ENCODE measurements at places on chromosomes 13 and 19. TPM values are rescaled to one million over a fixed set of nuclear protein-coding genes. Genes with fewer than 3 reads are reported as not detected.

DNA sequence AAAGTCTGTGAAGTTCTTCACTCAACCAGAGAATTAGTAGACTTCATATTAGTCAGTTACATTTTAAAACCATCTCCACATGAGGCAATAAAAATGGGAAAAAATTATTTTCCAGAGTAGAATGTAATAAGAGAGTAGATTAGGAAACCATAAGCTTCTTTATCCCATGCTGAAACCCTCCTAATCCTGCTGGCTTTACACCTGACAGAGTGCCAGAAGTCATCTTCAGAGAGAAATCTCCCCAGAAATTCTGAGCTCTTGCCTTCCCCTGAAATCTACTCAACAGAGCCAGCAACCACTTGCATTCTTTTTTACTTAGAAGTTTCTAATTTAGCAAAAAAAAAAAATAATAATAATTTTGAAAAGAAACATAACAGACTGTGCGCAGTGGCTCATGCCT, 279.9 kb downstream of the NHLRC3 start:
- H3K36me3 ChIP-seq, result no peaks in the 10 kb centered on the region
- no peak for DNase-seq
- peaks cover 2% of the 10 kb centered on the region for H3K27me3 ChIP-seq

GRCh38 chr13:109712124-109712722, 74.2 kb downstream of the IRS2 start:
- H3K36me3 ChIP-seq, result no peaks in the 10 kb centered on the region
- H3K27me3 ChIP-seq, result no peaks in the 10 kb centered on the region
- H3K27ac ChIP-seq, result no peak overlapping the region

GRCh38 chr13:72639377-72639776, 88.1 kb downstream of the MZT1 start:
- no peaks in the 10 kb centered on the region for H3K36me3 ChIP-seq
- H3K27ac ChIP-seq, result no peak overlapping the region
- no peaks in the 10 kb centered on the region for H3K27me3 ChIP-seq
- H3K4me3 ChIP-seq, result no peak overlapping the region
- DNase-seq, result no peak
- no peaks in the 10 kb centered on the region for H3K4me1 ChIP-seq

DNA sequence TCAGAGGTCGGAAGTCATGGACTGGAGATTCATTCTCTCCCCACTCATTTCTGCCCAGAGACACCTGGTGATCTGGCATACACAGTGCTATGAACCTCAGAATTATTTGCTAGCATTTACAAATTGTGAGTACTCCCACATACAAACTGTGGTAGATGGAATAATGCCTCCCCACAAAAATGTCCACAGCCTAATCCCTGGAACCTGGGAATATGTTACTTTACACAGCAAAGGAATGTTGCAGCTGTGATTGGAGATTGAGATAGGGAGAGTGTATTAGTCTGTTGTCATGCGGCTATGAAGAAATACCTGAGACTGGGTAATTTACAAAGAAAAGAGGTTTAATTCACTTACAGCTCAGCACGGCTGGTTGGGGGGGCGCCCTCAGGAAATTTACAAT, 3.1 kb upstream of the UQCRFS1 start:
- peaks cover 6% of the 10 kb centered on the region for H3K4me1 ChIP-seq
- no peak overlapping the region for H3K27ac ChIP-seq
- H3K36me3 ChIP-seq, result no peaks in the 10 kb centered on the region
- no peaks in the 10 kb centered on the region for H3K27me3 ChIP-seq
- H3K4me3 ChIP-seq, result no peak overlapping the region

DNA sequence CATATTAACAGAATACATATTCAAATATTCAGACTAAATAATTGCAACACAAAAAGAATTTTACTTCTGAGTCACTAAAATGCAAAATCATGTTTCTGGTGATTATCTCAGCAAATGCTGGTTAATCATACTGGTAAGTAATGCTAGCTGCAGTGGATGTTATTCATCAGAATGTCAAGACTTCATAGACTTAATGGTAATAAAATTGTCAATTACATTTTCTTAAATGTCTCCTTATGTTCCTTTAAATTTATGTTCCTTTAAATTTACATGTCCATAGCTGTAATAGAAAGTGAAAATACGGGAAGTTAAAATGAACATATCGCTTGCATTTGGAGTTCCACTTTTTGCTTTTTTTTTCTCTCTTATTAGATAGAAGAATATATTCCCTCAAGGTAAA, 853.0 kb downstream of the SLITRK6 start:
- no peaks in the 10 kb centered on the region for H3K36me3 ChIP-seq
- no peak for DNase-seq
- H3K27ac ChIP-seq, result no peak overlapping the region
- H3K27me3 ChIP-seq, result no peaks in the 10 kb centered on the region
- H3K4me3 ChIP-seq, result no peak overlapping the region

DNA sequence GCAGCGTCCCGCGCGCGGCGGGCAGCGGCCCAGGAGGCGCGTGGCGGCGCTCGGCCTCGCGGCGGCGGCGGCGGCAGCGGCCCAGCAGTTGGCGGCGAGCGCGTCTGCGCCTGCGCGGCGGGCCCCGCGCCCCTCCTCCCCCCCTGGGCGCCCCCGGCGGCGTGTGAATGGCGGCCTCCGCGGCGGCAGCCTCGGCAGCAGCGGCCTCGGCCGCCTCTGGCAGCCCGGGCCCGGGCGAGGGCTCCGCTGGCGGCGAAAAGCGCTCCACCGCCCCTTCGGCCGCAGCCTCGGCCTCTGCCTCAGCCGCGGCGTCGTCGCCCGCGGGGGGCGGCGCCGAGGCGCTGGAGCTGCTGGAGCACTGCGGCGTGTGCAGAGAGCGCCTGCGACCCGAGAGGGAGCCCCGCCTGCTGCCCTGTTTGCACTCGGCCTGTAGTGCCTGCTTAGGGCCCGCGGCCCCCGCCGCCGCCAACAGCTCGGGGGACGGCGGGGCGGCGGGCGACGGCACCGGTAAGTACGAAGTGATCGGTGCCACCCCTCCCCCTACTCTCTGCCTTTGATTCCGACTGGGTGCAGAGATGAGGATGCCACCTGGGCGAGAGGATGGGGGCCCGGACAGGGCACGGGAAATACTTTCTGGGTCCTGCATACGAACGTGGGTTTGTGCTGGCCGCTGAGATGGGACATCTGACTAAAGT, 874 bp downstream of the TRIM28 start:
- DNase-seq, result peak; percentile 88
- no peaks in the 10 kb centered on the region for H3K27me3 ChIP-seq
- peak overlapping the region; percentile 97 for H3K4me3 ChIP-seq
- peaks cover 22% of the 10 kb centered on the region for H3K4me1 ChIP-seq

DNA sequence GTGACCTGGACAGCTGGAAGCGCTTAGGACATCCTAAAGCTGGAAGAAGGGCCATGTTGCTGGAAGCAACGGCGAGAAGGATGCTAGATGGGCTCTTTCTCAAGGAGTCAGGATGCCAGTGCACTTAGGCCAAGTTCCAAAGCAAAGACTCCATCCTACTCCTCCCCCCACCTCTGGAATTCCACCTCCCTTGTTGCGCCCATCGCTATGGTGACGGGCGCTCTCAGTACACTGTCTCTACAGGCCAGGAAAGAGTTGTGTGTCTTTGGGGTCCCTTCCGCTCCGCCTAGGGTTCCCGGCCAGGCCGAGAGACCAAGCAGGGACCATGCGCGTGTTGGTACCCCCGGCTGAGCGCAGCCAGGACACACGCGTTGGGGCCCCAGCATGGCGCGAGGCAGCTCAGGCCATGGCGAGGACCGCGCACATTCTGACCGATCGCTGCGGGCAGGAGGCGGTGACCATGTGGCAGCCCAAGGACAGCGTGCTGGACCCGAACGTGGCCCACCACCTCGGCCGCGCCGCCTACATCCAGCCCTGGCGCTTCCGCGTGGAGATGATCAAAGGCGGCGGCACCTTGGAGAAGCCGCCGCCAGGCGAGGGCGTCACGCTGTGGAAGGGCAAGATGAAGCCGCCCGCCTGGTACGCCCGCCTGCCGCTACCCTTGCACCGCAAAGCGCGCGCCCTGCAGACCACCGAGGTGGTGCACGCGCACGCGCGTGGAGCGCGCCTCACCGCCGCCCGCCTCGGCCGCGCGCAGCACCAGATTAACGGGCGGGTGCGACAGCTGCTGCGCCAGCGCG, 31.0 kb upstream of the SLC1A6 start:
- no peak for DNase-seq
- no peaks in the 10 kb centered on the region for H3K36me3 ChIP-seq
- peaks cover 19% of the 10 kb centered on the region for H3K27me3 ChIP-seq
- no peak overlapping the region for H3K27ac ChIP-seq
- no peak overlapping the region for H3K4me3 ChIP-seq

DNA sequence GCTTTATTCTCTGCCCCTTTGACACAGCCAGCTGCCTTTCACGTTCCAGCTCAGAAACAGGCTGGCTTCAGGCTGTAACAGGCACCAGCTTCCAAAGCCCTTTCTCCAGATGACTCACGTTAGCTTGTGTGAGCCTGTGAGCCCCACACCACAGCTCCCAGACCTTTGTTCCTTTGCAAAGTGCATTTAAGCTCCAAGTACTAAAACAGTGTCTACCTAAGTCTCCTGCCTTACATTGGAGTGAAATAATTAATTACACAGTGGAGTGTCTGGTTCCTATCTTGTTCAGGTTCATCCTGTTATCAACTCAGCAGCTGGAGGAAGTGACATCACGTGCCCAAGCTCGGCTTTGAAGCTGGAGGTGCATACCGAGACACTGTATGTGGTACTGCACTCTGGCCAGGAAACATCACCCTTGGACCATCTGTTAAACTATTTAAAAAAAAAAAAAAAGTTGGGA, 475.8 kb downstream of the FOXO1 start:
- peak overlapping the region; percentile 80 for H3K27ac ChIP-seq
- H3K27me3 ChIP-seq, result no peaks in the 10 kb centered on the region
- H3K36me3 ChIP-seq, result no peaks in the 10 kb centered on the region
- peak; percentile 86 for DNase-seq
- H3K4me1 ChIP-seq, result peaks cover 20% of the 10 kb centered on the region
- no peak overlapping the region for H3K4me3 ChIP-seq

GRCh38 chr13:51663973-51664957, 80.0 kb downstream of the WDFY2 start:
- H3K4me1 ChIP-seq, result peaks cover 19% of the 10 kb centered on the region
- no peak overlapping the region for H3K4me3 ChIP-seq
- H3K27ac ChIP-seq, result no peak overlapping the region
- H3K36me3 ChIP-seq, result no peaks in the 10 kb centered on the region
- DNase-seq, result no peak

GRCh38 chr19:1267477-1268225, 1.5 kb upstream of the CIRBP start:
- H3K27me3 ChIP-seq, result no peaks in the 10 kb centered on the region
- peaks cover 62% of the 10 kb centered on the region for H3K4me1 ChIP-seq
- no peak overlapping the region for H3K27ac ChIP-seq
- DNase-seq, result no peak
- H3K36me3 ChIP-seq, result no peaks in the 10 kb centered on the region
- peak overlapping the region; percentile 69 for H3K4me3 ChIP-seq

DNA sequence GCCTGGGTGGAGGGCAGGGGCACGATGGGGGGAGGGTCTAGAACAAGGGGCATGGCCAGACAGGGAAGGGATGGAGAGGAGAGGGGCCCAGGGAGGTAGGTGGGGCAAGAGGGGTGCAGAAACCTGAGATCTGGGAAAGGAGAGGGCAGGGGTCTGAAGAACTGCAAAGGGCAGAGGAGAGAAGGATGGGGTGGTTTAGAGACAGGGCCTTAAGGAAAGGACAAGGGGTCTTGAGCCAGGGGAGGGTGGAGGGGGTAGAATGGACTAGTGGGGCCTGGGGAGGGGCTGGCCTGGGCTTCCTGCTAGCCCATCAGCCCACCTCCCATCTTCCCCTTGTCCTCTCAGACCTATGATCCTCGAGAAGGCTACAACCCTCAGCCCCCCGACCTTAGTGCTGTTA, 72.5 kb downstream of the RYR1 start:
- H3K4me3 ChIP-seq, result no peak overlapping the region
- no peaks in the 10 kb centered on the region for H3K36me3 ChIP-seq
- no peaks in the 10 kb centered on the region for H3K4me1 ChIP-seq

- H3K27me3 ChIP-seq, result no peaks in the 10 kb centered on the region
- peaks cover 6% of the 10 kb centered on the region for H3K4me1 ChIP-seq
- peak within 1 kb of the TSS; percentile 91 for H3K27ac ChIP-seq
- DNase-seq, result peak; percentile 74
- H3K4me3 ChIP-seq, result peak within 1 kb of the TSS; percentile 93
Observed at GRCh38 chr19:15200553-15201364, at the start of gene NOTCH3. NOTCH3 (minus strand) TSS chr19:15200995; CDS start chr19:15200905, 90 bp downstream.

DNA sequence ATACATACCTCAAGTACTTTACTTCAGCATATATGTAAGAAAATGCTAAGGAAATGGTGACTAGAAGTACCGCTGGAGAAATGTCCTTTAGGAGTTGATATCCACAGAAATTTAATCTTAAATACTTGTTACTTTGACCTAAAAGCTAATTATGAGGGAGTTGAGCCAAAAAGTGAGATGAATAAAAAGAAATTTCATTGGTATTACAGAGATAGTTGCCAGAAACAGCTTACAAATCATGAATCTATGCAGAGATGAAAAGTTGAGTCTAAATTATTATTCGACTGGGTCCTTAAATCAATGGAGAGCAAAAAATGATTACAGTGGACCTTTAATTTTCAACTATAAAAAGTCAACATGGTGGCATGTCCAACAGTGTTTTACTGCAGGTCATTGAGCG, 160.9 kb downstream of the MZT1 start:
- H3K27me3 ChIP-seq, result no peaks in the 10 kb centered on the region
- no peaks in the 10 kb centered on the region for H3K4me1 ChIP-seq
- no peak overlapping the region for H3K27ac ChIP-seq
- H3K4me3 ChIP-seq, result no peak overlapping the region
- no peaks in the 10 kb centered on the region for H3K36me3 ChIP-seq

DNA sequence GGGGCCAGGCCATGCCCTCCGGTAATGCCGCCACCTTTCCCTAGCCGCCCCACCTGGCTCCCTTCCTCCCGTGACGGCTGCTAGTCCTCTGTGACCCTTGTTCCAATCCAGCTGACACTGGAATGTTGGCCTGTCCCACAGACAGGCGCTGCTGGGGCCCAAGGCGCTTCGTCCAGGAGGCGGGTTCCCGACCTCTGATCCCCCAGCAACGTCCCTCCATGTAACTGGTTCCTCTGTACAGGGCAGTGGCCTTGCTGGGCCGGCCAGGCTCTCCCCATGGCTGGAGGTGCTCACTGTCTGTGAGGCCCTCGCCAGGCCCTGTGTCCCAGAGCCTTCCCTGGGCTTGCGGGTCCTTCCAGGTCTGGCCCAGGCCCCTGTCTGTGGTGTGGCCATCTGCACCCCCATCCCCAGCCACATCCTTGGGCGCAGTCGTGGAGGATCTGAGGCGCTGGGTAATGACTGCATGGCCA, 6.8 kb upstream of the GRIN3B start:
- no peak overlapping the region for H3K27ac ChIP-seq
- DNase-seq, result no peak
- peaks cover 28% of the 10 kb centered on the region for H3K27me3 ChIP-seq

GRCh38 chr19:30171795-30172612, 200.2 kb upstream of the ZNF536 start:
- no peak overlapping the region for H3K27ac ChIP-seq
- no peak overlapping the region for H3K4me3 ChIP-seq
- no peaks in the 10 kb centered on the region for H3K36me3 ChIP-seq
- no peak for DNase-seq
- no peaks in the 10 kb centered on the region for H3K4me1 ChIP-seq
- no peaks in the 10 kb centered on the region for H3K27me3 ChIP-seq

ZNF416 gene
- 5.8 TPM for total RNA-seq

SYNGR4 gene
- total RNA-seq, result not detected

RYR1 gene
- total RNA-seq, result 0.07 TPM

POU4F1 gene
- total RNA-seq, result 0.17 TPM

NXNL1 gene
- not detected for total RNA-seq

IFNL4 gene
- not detected for total RNA-seq

VSTM1 gene
- not detected for total RNA-seq
